ENCODE measurements at places on chromosomes 3 and 15.

DNA sequence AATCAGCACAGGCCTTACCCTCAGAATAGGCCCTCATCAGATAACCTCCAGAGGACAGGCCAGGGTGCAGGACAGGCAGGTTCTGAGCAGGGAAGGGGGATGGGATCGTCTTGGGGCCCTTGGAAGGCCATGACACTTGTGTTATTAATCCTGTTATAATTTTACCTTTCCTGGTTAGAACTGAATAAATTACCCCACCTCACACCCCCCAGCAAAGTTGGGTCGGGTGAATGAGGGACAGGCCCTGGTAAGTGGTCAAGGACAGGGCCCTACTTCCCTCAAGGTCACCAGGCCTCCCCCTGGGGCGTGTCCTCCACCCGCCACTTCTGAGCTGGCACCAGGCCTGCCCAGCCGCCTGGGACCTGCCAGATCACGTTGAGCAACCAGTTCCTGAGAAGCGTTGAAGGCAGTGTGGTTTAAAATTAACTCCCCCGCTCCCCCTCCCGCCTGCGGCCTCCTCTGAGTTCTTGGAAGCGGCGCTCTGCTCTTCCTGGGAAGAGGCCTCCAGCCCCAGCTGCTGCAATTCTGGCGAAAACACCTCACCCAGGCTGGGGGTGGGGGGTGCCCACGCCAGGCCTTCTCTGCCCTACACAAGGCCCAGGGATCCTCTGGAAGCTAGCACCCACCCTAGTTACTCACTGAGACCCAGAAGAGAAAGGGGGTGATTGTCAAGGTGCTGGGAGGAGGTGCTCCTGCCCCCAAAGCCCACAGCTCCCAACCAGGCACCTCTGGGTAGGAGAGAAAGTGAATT is 10.6 kb downstream of the CISH start:
- DNase-seq: peak; percentile 93

DNA sequence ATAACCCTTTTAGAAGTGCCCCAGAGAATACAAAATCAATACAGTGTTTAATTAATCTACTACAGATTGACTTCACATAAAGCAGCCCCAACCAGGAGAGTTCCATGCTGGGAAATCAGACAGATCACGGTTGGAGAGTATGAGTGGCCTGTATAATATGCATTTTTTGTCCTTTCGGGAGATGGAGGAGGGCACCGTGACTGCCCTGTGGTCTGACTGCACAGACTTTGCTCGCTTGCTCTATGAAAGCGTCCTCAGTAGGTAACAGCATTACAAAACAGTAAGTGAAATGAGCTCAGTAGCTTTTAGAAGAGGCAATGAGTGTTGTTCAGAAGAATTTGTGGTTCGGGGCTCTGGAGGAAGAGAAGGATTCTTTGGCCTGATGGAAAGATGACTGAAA is 34.2 kb upstream of the SKIL start:
- DNase-seq: no peak

GRCh38 chr3:173584838-173585831 is 187.6 kb downstream of the NLGN1 start:
- DNase-seq: no peak

- no peak for DNase-seq
Measured at GRCh38 chr3:195815169-195815771, 3.5 kb upstream of the MUC4 start.

DNA sequence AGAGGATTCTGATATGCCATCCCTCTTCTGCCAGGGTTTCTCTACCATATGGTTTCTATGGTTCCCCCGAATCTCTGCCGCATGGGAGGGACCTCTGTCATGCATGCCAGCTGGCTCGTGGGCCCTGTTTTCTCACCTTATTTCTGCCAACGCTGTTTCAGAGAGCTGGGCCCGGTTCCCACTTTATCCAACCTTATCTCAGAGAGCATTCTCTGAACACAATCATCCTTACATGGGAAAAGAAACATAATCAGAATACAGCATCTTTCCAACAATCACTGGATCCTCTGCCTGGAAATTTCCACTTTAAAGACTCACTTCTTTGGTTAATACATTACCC is 234.5 kb upstream of the ZBTB20 start:
- no peak for DNase-seq

DNA sequence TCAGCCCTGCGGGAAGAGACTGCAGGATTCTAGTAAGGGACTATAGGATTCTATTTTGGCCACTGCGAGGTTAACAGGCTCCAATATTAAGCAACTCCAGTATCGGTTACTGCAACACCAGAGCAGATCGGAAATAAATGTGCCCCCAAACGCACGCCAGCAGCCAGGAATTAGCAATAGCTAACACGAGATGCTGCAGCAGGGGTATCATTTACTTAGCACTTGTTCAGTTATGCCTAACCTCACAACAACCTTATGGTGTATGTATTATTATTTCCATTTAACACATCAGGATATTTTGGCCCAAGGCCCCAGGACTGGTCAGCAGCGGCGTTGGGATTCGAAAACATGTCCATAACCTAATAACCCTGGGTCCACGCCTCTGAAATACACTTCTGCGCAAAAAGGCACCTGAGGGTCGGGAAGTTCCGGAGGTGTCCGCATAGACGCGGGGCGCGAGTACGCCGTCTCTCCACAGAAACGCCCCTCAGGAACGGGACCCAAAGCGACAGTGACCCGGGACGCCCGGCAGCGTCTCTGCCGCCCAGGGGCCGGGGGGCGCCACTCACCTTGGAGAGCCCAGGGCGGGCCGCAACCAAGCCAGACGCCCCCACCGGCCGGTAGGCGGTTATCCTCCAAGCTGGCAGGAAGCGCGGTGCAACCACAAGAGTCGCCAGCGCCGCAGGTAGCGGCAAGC is 681 bp downstream of the PIK3CB start:
- no peak for DNase-seq

DNA sequence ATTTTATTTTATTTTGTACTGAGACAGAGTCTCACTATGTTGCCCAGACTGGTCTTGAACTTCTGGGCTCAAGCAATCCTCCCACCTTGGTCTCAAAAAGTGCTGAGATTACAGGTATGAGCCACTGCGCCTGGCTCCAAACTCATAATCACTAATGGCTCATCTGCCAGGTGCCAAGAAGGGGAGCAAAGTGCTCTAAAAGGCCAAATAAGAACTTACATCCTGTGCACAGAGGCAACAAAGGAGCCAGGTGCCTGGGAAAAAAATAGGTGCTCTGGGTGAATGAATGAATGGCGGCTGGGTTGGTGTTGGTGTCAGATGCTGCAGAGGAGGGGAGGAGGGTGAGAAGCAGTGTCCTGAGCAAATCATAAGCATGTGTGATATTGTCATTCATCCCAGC is 25.9 kb upstream of the ADAMTS7 start:
- DNase-seq: no peak

- DNase-seq: no peak
Measured at GRCh38 chr3:18680758-18681157, 255.6 kb upstream of the SATB1 start.

DNA sequence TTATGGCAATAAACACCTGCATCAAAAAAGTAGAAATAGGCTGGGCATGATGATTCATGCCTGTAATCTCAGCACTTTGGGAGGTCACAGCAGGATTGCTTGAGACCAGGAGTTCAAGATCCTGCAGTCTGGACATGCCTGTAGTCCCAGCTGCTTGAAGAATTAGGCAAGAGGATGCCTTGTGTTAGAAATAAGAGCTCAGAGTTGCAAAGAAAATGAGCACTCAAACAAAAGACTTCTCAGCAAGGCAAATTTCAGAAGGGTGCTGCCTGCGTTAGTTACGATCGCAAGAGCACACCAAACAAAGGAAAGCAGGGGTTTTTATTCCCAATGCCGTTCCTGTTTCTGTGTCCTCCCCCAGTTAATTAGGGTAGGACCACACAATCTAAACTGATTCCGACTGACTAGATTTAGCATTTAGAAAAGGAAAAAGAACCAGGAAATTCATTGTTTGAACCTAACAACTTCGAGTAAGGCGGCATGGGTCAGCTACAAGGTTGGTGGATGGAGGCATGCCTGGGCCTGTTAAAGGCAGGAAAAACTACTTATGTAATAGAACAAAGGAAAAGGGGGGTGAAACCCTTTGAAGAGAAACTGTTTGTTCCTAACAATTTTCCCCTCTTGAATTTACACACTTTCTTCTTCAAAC is 55.5 kb downstream of the DLG1 start:
- no peak for DNase-seq

DNA sequence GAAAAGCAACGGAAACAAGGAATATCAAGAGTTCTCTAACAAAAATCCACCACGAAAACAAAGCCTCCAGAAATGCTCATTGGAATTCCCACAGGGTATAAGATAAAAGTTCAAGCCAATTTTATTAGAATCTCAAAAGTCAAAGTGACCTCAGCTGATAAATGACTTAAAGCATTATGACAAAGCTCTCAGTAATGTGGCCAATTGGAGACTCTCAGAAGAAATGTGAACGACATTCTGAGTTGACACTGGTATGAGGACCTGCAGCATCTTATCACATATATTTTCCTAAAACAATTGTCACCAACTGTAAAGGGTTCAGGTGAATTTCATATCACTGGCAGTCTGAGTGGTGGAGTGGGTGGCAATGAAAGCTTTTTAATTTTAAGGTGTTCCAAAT is 199.1 kb downstream of the FOXP1 start:
- DNase-seq: no peak

DNA sequence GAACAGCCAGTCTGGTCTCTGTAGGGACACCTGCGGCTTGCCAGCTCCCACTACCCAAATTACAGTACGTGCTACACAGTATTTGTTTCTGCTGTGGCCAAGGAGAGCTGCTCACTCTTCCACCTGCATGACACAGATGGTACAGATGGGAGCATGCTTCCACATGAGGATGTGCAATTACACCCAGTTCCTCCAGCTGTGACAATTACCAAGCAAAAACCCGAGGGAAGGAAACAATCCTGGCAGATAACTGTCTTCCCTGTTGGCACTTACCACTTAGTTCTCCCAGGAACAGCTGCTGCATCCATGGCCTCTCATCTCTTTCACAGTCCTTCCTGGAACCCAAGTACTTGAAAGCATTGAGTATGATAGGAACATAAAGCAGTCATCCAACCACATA is 34.4 kb downstream of the DET1 start:
- no peak for DNase-seq

GRCh38 chr3:38084334-38085310 is 45.6 kb downstream of the DLEC1 start:
- DNase-seq: peak; percentile 15

Data from stimulated activated naive B cell treated with anti-CD40 and anti-IgM and Interleukin-4, amounts not matched to agents 10 μg/mL and 1 μg/mL and 100 μg/mL, for 72 hours (primary cell).